HS-27A (cell line): ENCODE measurements at places on chromosomes 7 and 10.

DNA sequence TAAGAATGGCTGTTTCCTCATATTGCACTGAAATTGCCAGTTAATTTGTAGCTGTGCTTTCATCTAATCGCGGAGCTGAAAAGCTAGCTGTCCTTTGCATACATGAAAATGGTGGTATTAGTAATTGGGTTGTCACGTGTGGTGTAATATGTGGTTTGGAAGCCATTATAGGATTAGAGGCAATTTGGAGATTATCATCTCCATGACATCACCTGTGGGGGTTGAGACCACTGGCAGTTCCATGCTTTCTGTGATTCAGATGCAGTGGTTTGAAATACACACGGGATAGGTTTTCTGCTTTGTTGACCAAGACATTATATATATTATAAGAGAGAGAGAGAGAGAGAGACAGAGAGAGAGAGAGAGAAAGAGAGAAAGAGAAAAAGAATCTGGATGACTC is 180.8 kb downstream of the RAB11FIP2 start:
- no peak for DNase-seq

GRCh38 chr7:110988348-110988747 is 102.6 kb upstream of the LRRN3 start:
- no peak for DNase-seq

DNA sequence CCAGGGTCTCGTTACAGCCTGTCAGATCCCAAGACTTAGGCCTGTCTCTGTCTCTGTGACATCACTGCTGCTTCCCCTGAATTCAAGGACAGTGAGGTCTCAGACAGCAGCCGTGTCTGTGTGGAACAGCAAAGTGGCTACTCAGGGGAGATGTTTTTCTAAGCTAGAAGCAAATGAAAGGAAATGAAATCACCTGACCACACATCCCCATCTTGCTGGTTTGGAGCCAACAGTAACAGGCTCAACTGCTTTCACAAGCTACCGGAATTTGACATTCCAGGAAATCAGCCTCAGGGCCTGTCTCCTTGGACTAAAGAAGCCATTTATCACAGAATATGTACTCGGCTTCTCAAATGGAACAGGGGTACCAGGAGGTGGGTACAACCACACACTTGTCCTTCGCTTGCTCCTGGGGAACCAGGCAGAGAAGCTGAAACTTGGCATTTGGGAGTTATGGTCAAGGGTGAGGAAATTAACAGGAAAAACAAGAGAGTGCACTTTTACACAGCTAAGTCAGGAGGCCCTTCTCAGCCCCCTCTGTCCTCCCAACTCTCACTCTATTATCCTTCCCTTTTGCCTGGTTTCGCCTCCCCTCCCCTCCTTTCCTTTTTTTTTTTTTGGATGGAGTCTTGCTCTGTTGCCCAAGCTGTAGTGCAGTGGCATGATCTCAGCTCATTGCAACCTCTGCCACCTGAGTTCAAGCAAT is 73.2 kb downstream of the SPDYE5 start:
- peak; percentile 14 for DNase-seq

DNA sequence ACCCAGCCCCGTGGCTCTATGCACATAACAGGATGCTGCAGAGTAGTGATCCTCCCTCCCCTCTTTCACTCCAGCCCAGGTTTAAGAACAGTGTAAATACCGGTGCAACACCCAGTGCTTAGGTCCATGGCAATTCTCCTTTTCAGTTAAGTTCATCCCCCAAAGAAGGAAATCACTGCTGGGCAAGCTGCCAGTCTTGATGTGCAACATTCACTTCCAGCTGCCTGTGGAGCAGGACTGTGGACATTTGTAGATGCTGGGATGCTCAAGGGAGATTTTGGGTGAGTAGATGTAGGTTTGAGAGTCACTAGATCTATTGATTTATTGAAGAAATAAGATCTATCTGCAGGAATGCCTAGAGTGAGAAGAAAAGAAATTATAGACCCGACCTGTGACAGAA is 294.3 kb upstream of the KIAA1217 start:
- no peak for DNase-seq

DNA sequence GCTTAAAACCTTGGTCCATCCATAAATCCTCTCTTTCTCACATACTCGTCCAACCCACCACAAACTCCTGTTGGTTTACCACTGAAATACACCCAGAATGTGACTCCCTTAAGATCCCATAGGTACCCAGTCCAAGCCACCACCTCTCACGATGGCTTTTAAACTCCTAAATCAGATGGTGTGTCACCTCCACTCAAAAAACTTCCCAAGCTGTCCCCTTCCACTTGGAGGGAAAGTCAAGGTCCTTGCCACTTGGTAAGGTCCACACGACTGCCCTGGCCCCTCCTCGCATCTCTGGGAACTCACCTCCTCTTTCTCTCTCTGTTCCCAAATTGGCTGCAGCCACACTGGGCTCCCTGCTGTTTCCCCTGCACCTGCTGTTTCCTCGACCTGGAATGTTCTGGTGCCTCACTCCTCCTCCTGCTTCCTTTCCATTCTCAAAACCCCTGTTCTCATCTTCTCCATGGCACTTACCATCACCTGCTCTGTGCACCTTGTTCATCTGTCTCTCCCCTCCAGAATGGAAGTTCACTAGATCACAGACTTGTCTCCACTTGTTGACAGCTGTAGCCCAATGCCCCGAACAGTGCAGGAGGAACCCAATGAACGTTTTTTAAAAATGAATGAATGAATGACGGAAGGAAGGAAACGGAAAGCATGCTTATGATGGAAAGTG is 23.0 kb downstream of the ZFAND2A start:
- no peak for DNase-seq

GRCh38 chr10:3782451-3783315 is 2.3 kb downstream of the KLF6 start:
- DNase-seq: no peak

- no peak for DNase-seq
These were observed 493.2 kb downstream of the TYW1 start for GRCh38 chr7:67489881-67490280.

GRCh38 chr10:42645103-42645502 is 6.7 kb upstream of the ZNF33B start:
- no peak for DNase-seq

DNA sequence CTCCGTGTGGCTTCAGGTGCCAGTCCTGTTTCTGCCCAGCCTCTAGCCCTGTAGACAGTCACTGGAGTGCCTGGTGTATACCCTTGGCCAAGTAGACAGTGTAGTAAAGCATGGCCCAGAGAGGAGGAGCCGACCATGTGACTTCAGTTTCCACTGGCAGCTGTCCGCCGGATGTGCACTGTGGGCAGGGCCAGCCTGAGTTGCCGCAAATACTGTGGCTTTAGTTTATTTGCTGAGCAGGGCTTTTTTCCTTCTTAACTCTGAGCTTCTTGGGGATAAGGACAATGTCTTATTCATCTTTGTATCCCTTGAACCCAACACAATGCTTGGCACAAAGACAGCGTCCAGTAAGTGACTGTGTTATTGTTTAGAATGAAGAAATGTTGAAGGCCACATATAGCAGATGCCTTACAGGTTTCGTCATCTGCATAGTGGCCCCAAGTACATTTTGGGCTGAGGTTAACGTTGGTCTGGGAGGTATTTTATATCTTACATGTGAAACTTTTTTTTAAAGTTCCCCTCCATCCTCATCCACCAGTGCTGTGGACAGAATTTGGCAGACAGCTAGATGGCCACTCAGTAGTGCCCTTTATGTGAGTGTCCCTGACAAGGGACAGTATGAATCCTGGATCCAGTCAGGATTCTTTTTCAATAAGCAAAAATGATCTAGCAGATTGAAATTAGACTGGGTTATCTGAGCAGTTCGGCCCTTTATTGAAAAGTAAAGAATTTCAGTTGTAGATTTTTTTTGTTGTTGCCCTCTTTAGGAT is 40.6 kb downstream of the CYP17A1 start:
- no peak for DNase-seq

GRCh38 chr7:2553831-2554581 is 1.3 kb downstream of the BRAT1 start:
- no peak for DNase-seq

GRCh38 chr7:152572101-152572500 is 103.8 kb downstream of the XRCC2 start:
- no peak for DNase-seq

DNA sequence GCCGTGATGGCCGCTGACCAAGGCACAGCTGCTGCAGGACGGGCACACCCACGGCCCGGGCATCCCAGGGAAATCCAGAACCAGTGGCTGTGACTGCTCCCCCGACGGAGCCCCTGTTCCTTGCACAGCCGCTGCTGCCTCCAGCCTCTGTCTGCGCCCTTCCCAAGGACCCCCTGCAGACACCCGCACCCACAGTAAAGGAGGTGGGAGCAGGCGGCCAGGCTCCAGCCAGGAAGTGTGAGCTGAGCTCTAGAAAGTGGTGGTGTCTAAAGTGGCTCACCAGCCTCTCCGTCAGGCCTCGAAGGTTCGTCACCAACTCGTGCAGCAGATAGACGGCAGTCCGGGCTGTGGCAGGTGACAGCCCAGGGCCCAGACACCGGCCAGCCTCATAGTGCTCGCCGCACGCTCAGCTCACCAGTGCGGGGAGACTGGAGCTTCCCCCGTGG is 306.7 kb downstream of the DNAJB6 start:
- DNase-seq: no peak

- DNase-seq: no peak
These were observed 43.6 kb upstream of the SMNDC1 start for GRCh38 chr10:110348336-110348735.

DNA sequence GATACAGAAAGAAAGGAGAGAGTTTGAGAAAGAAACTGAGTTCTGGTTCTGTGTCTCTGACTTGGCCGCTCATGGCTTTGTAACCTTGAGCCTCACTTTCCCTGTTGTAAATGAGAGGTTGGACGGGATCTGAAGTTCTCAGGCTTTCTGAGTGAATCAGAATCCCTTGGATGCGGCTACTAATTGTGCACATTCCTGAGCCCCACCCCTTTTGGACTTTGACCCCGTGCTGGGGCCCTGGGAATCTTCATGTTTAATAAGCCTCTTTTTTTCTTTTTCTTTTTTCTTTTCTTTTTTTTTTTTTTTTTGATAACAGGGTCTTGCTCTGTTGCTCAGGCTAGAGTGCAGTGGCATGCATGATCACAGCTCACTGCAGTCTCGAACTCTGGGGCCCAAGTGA is 26.9 kb downstream of the SLC25A28 start:
- no peak for DNase-seq

- no peak for DNase-seq
These were observed 18.1 kb upstream of the UBE2H start for GRCh38 chr7:129970816-129971215.

- no peak for DNase-seq
These were observed 910 bp downstream of the ARHGAP19 start for GRCh38 chr10:97291357-97292096.

GRCh38 chr7:79141252-79141651 is 312.2 kb downstream of the MAGI2 start:
- no peak for DNase-seq

GRCh38 chr7:137165241-137165640 is 178.3 kb downstream of the PTN start:
- DNase-seq: no peak
